ENCODE measurements at places on chromosomes 2 and 18. TPM values are rescaled to one million over a fixed set of nuclear protein-coding genes. Genes with fewer than 3 reads are reported as not detected.

The RUFY4 gene
- polyA plus RNA-seq: 0.24 TPM

The MAP2 gene
- 28.6 TPM for polyA plus RNA-seq

The AMER3 gene
- 0.01 TPM for polyA plus RNA-seq

The MERTK gene
- 21.9 TPM for polyA plus RNA-seq

The GCKR gene
- not detected for polyA plus RNA-seq

The RGPD3 gene
- polyA plus RNA-seq: 0.35 TPM

The PPIG gene
- polyA plus RNA-seq: 129 TPM

The ARHGAP28 gene
- polyA plus RNA-seq: 69.3 TPM

The SAG gene
- 0.07 TPM for polyA plus RNA-seq

The SP100 gene
- 31.4 TPM for polyA plus RNA-seq

The CACNB4 gene
- polyA plus RNA-seq: 12.5 TPM

All from right renal cortex interstitium (tissue), 3 donors.